ENCODE measurements at places on chromosomes 2 and 18.

DNA sequence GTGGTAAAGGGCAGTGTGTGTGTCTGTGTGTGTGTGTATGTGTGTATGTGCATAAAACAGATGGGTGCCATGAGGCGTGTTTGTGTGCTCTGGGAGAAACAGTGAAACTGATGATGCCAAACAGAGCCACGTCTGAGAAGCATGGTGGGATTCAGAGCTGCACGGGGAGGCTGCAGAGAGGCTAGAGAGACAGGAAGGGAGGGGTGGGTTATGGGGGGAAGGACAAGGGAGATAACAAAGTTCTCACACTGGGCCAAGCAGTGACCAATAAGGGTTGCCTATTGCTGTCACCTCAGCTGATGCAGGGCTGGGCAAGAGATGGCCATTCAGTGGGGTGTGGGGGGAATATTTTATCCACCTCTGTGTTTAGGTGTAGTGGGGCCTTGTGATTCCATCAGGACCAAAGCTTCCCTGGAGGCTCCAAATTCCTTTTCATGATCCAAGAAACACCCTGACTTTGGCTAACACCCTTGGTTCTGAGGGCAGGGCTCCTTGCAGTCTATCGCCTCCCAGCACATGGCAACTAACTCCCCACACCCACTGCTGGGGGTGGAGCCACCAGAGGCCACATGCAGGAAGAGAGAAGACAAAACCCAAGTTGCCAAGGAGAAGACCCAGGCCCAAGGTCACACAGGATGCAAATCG, 54.2 kb upstream of the POMC start:
- DNase-seq, result peak; percentile 87

GRCh38 chr2:225041207-225041850, 939 bp downstream of the DOCK10 start:
- DNase-seq, result no peak

- no peak for DNase-seq
Observed at GRCh38 chr2:26767129-26767528, 3.0 kb downstream of the SLC35F6 start.

DNA sequence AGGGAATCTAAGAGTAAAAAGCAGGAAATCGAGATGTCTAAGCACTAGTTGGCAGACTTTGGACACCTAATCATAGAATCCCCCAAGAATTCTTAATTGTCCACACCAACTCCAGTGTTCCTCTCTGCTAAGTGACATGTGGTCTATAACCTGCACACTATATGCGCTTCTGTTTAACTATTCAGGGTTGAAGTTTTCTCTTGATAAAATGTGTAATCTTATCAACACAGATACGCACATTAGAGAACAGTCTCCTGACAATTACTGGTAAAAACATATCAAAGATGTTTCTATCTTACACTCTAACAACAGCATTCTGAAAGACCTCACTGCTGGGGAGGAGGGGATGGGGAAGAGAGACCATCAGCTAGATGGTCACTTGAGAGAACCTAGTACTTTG, 3.9 kb downstream of the ABCB11 start:
- DNase-seq, result no peak

GRCh38 chr2:158179660-158180059, 78.0 kb downstream of the UPP2 start:
- DNase-seq, result no peak
